ENCODE measurements at places on chromosomes 2 and 18.
A peak's percentile ranks its signal among the peaks of the same experiment; 100 is the strongest.

DNA sequence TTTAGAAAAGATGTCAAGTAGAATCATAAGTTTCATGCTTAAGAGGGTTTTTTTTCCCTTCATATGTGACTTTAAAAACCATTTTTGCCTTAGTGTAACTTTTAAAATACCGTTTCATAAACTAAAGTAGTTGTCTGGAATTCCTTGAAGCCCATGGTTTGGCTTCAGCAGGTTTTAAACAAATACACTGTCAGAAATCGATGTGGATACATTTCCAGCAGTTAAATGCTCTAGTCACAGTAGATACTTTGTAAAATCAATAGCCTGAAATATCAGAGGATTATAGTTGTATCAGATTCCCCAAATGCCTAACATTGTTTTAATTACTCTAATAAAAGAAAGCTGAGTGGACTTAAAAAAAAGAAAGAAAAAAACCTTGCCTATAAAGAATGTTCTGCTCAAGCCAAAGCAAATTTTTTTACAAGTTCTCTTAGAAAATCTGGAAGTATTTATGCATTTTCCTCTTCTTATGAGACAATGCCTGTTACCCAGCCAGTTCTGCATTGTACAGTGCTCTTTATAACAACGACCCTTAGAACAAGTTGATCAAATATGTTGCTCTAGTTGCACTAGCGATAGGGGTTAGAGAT is 260.5 kb downstream of the LTBP1 start:
- DNase-seq, result no peak

GRCh38 chr2:187658952-187659525 is 104.8 kb upstream of the TFPI start:
- DNase-seq, result no peak

DNA sequence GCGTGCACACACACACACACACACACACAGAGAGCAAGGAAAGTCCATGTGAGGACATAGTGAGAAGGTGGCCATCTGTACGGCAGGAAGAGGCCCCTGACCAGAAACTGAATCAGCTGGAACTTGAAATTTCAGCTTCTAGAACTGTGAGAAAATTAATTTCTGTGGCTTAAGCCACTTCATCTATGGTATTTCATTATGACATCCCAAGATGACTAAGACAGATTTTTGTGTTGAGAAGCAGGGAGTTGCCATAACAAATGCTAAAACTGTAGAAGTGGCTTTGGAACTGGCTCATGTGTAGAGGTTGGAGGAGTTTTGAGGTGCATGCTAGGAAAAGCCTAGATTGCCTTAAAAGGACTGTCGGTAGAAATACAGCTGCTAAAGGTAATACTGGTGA is 63.4 kb upstream of the ZBTB7C start:
- no peak for DNase-seq

DNA sequence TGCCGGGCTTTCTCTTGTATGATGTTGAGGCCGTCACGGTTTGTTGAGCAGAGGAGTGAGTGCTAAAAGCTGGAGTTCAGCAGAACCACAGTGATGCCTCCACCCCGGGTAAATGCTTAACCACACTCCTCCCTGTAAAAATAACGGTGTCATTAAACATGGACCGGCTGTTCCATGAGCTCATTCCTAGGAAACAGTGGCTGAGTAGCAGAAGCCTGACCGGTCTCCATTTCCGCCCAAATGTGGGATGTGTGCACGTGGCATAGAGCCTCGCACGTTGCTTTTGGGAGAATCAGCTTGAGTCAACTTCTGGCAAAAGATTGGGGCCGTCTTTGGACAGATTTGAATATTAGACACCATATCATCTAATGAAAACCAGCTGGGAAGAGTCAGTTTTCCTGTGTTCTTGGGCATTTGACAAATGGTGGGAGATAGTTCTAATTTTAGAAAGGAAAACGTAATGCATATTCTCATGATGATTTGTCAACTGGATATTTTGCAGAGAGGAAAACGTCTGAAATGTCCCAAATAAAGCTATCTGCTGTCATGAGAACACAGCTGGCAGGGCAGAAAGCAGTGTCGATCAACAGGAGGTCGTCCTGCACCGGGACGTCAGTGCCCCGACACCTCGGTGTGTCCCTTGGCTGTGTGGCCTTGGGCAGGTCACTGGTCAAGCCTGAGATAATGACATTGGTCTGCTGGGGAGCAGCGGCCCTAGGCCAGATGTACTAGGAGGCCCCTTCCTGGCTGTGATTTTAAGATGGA is 42.4 kb downstream of the LRRFIP1 start:
- peak; percentile 72 for DNase-seq

DNA sequence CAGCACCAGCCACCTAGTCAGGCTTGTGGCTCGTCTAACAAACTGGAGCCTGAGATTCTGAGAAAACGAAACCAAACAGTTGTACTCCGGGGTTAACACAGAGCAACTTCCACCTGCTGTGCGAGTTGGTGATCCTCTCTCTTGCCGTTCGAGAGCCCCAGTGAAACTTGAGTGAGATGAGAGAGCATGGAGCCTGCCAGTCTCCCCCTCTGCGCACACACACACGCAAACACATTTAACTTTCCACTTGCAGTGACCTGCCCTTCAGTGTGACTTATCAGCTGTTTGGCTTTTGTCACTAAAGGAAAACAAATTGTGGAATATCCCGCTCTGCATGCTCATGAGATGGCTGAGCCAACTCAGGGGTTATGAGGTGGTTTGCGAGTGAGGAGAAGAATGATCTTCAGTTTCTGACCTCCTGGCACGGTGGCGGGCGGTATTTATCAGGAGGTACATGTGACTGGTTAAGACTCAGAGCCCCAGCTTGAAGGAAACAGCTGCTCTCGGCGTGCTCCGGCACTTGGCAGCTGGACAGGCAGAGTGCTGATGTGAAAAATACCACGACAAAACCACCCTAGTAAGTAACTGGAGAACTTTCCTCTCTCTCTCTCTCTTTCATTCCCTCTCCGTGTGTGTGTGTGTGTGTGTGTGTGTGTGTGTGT is at the start of gene RASGRP3:
Gene RASGRP3 (plus strand): TSS at position 519 of the 662 bp plus-strand sequence. CDS start 38,488 bp downstream, outside the sequence.
- peak; percentile 94 for DNase-seq

DNA sequence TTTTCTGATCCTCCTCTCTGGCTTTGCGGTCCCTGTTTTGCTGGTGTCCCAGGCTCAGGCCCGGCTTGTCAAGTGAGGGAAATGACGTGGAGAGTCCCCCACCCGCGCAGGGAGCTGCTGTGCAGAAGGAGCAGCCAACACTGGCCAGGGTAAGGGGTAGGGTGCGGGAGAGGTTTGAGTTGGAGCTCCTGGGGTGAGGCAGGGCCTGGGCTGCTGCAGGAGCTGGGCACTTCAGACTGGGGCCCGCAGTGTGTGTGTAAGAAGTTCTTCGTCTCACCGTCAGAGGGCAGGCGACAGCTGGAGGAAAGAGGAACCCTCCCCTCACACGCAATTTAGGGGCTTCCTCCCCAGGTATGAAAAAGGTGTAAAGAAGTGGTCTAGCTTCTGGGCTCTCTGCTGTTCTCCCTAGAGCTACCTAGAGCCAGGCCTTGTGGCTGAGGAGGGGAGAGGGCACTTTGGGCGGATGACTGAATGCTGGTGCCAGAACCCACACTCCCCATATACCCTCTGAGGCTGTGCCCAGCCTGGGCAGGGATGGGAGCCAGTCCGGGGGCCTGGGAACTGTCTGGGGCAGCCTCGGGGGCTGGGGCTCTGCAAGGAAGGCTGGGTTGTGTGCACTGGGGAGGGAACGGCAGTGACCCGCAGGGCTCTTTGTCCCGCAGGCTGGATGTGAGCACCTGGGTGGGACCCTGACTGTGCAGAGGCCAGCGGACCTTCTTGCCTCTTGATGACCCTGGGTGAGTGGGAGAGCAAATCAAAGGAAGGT is 11.8 kb downstream of the CELF4 start:
- DNase-seq, result no peak

DNA sequence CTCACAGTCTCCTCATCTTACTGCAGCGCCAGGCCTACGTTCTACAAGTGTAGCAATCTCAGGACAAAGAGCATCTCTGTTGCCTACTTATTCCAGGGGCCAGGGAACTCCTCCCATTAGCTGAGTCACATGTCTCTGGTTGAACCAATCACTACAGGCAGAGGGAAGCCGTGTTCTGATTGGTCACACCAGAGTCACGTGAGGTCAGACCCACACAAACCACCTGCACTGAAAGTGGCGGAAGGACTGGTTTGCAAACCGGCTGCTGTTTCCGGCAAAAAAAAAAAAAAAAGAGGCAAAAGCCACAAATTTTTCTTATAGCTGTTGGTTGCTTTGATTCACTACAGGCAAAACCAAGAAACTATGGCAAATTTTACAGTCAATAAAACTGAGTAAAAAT is 21.9 kb upstream of the USP14 start:
- peak; percentile 53 for DNase-seq

DNA sequence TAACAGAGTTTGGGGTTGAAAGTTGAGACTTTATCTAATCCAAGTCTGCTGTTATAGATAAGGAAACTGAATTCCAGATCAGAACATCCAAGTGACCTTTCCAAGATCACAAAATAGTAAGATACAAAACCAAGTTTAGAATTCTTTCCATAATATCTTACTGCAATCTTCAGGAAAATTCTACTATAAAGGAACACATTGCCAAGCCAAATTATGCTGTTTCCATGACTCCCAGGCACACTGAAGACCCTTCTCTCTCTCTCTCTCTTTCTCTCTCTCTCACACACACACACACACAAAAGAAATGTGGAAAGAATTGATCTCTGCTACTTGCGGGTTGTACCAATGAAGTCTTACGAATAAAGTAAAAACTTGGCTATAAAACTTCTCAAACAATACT is 398.4 kb downstream of the METTL4 start:
- DNase-seq, result no peak

- no peak for DNase-seq
Measured at GRCh38 chr18:77045677-77046076, 86.9 kb downstream of the MBP start.

DNA sequence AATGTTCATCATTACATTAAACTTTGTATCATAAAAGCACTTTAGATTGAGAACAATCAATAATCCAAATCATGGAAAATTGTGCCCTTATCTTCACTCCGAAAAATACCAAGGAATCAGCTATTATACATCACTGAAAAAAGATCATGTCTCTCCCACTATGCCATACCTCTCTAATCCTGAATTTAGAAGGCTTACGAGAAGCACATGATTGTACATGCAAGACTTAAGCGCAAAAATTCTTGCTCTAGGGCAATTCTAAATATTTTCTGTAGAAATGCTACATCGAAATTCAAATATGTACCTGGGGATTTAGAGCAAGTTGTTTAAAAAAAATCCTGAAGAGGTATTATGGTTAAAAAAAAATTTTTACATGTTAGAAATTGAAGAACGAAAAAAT is 1.3 kb downstream of the CYTIP start:
- no peak for DNase-seq

DNA sequence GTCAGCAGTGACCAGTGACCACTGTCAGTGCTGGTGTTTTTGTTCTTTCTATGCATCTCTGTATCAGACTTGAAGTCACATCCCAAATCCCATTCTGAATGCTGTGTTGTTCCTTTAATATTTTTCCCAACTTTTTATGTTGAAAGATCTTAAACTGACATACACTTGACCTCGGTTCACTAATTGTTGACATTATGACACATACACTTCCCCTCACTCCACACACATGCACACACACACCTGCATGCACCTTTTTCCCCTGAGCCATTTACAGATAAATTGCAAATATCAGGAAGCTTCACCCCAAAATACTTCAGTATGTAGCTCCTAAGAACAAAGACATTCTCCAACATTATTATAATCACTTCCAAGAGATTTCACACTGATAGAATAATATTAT is 62.4 kb downstream of the CFAP221 start:
- DNase-seq, result no peak

DNA sequence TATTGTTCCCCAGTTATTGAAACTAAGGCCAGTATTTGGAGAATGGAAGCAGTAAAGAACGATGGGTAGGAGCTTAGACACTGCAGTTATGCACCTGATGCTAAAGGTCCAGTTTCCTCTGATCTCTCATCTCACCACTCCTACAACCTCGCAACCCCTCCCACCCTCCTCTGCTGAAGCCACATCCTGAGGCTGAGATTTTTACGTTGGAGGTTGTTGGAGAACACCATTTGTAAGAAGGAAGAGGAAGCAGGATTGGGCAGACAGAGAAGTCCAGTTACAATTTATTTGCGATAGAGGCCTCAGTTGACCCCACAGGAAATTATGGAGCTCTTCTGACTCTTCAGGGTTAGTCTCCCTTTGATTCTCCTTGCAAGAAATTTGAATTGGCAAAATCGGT is 54.3 kb upstream of the NDUFV2 start:
- no peak for DNase-seq

DNA sequence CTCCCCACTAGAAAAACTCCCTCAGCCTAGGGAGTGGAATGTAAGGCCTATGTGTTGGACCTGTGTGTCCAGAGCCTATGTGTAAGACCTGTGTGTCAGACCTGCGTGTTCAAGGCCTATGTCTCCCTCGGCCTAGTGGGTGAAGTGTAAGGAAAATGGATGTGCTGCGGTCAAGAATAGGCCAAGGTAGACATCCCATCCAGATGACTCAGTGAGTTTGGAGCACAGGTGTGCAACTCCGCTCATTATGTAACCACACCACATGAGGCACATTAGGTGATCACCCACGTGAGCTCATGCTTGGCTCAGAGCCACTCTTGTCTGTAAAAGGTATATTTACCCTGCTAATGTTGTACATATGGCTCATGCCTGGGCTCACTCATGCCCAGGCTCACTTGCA is 565.3 kb upstream of the CRIM1 start:
- DNase-seq, result peak; percentile 5

DNA sequence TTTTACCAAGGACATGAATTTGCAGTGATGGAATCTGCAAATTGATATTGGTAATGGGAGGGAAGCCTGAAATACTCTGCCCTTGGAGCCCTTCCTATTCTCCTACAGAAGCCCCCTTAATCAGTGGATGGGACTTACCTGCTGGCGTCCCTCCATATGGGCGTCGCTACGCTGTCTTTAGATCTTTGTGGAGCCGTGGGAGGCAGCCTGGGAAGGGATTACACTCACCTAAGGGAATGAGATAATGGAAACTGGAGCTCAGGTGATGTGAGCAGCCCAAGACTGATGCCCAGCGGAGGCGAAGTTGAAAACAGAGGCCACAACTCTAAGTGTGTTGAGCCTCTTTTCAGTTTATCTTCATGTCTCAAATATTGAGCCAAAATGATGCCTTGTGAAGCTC is 306.6 kb downstream of the MYCN start:
- DNase-seq, result no peak

DNA sequence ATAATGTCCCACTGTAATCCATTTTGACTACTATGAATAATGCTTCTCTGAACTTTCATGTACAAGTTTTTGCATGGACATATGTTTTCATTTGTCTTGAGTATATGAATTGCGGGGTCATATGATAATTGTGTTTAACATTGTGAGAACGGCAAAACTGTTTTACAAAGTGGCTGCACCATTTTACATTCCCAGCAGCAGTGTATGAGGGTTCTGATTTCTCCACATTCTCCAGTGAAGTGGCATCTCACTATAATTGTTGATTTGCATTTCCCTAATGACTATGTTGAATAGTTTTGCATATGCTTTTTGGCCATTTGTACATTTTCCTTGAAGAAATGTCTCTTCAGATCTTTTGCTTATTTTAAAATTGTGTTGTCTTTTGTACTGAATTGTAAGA is 20.1 kb downstream of the NCOA1 start:
- no peak for DNase-seq

All from NCI-H2171 treated with DMSO at 0.1 percent for 48 hours (cell line).